ENCODE measurements at places on chromosomes 7 and 10. TPM values are rescaled to one million over a fixed set of nuclear protein-coding genes. Genes with fewer than 3 reads are reported as not detected.

DNA sequence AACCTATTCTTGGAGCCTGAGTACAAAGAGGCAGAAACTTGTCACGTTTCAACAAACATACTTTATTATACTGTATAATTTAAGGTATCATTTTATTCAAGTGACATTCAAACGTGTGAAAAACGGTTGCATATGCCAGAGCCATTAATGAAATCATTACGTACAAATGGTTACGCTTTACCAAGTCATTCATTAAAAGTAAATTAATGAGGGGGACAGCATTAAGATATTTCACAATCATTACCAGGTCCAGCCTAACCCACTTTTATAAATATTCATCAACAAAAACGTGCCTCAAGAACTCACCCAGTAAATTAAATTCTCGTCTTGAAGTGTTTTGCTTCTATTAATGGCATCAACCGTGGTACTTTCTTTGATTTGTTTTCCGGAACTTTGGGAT lies 253.0 kb downstream of the RPS24 start:
- no peaks in the 10 kb centered on the region for H3K36me3 ChIP-seq
- no peaks in the 10 kb centered on the region for H3K27me3 ChIP-seq
- H3K4me3 ChIP-seq: no peak overlapping the region
- no peaks in the 10 kb centered on the region for H3K4me1 ChIP-seq

DNA sequence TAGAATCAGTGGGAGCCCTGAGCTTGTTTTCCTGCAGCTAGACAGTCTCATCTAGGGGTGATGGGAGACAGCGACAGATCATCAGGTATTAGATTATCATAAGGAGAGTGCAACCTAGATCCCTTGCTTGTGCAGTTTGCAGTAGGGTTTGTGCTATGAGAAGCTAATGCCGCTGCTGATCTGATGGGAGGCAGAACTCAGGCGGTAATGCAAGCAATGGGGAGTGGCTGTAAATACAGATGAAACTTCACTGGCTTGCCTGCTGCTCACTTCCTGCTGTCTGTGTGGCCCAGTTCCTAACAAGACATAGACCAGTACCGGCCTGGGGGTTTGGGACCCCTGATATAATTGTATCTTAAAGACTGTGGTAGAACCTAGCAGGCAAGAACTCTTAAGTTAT lies 17.6 kb downstream of the NRBF2 start:
- peaks cover 46% of the 10 kb centered on the region for H3K36me3 ChIP-seq
- no peak overlapping the region for H3K4me3 ChIP-seq
- no peak for DNase-seq
- H3K27me3 ChIP-seq: no peaks in the 10 kb centered on the region
- no peak overlapping the region for H3K27ac ChIP-seq

- no peak overlapping the region for H3K4me3 ChIP-seq
- H3K36me3 ChIP-seq: no peaks in the 10 kb centered on the region
- no peaks in the 10 kb centered on the region for H3K27me3 ChIP-seq
- no peak overlapping the region for H3K27ac ChIP-seq
Observed at GRCh38 chr10:49230004-49230403, 41.8 kb upstream of the TMEM273 start.

DNA sequence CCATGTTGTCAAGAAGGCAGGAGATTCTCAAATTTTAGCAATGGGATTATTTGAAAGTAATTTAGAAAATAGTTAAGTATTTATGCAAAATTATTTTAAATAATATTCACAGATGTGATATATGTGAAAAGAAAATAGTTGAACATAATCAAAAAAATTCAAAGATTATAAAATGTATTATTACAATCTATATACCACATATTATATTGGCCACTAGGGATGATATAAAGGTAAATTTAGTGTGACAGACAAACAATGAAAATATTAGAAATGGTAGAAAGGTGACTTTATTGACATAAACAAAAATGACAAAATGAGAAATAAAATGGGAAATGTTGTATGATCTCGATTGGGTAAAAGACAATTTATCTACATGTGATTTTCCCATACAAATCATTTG lies 385.5 kb downstream of the PCDH15 start:
- H3K27ac ChIP-seq: no peak overlapping the region
- no peak overlapping the region for H3K4me3 ChIP-seq
- no peaks in the 10 kb centered on the region for H3K4me1 ChIP-seq
- no peaks in the 10 kb centered on the region for H3K36me3 ChIP-seq

DNA sequence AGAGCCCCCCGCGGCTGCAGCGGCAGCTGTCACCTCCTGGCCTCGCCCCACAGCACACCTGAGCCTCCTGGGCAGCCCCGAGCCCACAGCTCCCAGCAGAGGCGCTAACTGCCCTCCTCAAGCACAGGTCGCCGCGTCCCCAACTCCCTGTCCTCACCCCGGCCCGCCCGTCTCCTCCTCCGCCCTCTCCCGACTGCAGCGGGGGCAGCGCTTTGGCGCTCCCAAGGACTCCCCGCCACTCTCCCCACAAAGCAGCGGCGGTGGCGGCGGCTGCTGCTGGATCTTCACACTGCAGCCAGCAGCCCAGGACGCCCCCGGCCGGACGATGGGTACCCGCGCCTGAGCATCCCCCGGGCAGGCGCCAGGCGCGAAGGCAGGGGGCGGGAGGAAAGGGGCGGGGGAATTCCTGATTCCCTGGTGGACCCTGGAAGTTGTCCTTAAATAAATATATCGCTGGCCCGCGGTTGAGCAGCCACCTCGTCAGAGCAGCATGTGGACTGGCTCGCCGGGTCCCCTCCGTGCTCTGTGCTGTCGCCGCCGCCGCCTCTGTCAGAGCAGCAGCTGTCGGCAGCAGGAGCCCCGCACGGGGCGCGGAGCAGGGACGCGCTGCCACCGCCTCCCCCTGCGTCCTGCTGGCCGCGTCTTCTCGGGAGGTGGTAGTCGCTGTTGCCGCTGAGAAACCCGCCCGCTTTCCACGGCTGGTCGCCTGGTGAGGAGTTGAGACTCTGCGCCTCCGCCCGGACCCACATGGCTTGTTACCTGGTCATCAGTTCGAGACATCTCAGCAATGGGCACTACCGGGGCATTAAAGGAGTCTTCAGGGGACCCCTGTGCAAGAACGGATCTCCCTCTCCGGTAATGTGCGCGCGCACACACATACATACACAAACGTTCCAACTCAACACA lies at the start of gene ZNF804B:
TSS of gene ZNF804B (plus strand) at position 471 of the 906 bp plus-strand sequence. CDS start at position 748, 277 bp downstream.
- no peaks in the 10 kb centered on the region for H3K36me3 ChIP-seq
- no peak within 1 kb of the TSS for H3K27ac ChIP-seq
- peaks cover 69% of the 10 kb centered on the region for H3K27me3 ChIP-seq
- no peak for DNase-seq
- no peak within 1 kb of the TSS for H3K4me3 ChIP-seq

DNA sequence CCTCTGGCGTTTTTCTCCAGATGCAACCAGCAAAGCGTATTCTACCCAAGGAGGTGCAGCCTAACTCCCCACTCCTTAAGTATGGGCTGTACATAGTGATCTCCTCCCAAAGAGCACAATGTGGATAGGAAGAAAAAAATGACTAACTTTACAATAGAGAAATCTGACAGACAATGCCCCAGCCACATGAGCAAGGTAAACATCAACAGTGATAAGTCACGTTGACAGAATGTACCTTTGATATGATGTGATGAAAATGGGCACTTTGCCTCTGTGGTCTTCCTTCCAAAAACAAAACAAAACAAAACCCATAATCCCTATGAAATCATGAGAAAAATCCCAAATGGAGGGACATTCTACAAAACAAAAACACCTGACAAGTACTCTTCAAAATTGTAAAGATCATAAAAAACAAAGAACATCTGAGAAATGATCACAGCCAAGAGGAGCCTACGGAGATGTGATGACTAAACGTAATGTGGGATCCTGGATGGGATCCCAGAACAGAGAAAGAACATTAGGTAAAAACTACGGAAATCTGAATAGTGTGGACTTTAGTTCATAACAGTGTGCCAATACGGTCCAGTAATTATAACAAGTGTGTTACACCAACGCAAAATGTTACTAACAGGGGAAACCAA lies 50.6 kb downstream of the ABLIM1 start:
- H3K4me1 ChIP-seq: no peaks in the 10 kb centered on the region
- no peak for DNase-seq
- no peak overlapping the region for H3K27ac ChIP-seq
- no peaks in the 10 kb centered on the region for H3K27me3 ChIP-seq

- no peaks in the 10 kb centered on the region for H3K27me3 ChIP-seq
- no peak overlapping the region for H3K4me3 ChIP-seq
- H3K27ac ChIP-seq: no peak overlapping the region
- H3K4me1 ChIP-seq: no peaks in the 10 kb centered on the region
- no peaks in the 10 kb centered on the region for H3K36me3 ChIP-seq
Observed at GRCh38 chr7:13262929-13263530, 575.6 kb downstream of the ARL4A start.

GRCh38 chr10:43576062-43576461 lies 1.6 kb upstream of the ZNF239 start:
- no peaks in the 10 kb centered on the region for H3K27me3 ChIP-seq
- H3K4me1 ChIP-seq: peaks cover 12% of the 10 kb centered on the region
- H3K4me3 ChIP-seq: no peak overlapping the region
- no peak overlapping the region for H3K27ac ChIP-seq
- H3K36me3 ChIP-seq: no peaks in the 10 kb centered on the region

- no peaks in the 10 kb centered on the region for H3K4me1 ChIP-seq
- H3K36me3 ChIP-seq: no peaks in the 10 kb centered on the region
- no peak for DNase-seq
- H3K27me3 ChIP-seq: peaks cover 3% of the 10 kb centered on the region
- no peak overlapping the region for H3K27ac ChIP-seq
Observed at GRCh38 chr10:123787566-123787965, 104.0 kb downstream of the CPXM2 start.

- H3K4me3 ChIP-seq: no peak overlapping the region
- peaks cover 14% of the 10 kb centered on the region for H3K4me1 ChIP-seq
Observed at GRCh38 chr7:1669064-1669951, 769 bp upstream of the ELFN1 start.

DNA sequence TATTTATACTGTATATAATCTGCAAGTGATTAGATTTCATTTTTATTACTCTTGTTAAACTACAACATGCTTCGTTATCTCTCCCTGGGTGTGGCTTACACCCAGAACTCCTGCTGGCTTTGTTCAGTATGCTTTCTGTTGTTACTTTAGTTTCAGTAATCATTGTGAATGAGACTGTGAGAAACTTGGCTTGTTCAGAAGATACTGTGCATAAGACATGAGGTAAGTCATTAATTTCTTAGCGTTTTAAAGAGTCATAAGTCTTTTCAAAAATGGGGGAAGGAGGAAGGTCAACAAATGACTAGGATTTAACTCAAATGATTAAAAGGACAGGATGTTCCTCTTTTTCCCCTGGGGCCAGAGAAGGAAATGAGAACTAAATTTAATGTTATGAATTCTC lies 11.6 kb upstream of the ADD3 start:
- H3K27me3 ChIP-seq: no peaks in the 10 kb centered on the region
- DNase-seq: peak; percentile 47
- no peak overlapping the region for H3K27ac ChIP-seq
- peaks cover 22% of the 10 kb centered on the region for H3K4me1 ChIP-seq
- H3K36me3 ChIP-seq: no peaks in the 10 kb centered on the region

GRCh38 chr7:45596665-45597095 lies 22.5 kb downstream of the ADCY1 start:
- no peaks in the 10 kb centered on the region for H3K36me3 ChIP-seq
- no peaks in the 10 kb centered on the region for H3K4me1 ChIP-seq
- no peak overlapping the region for H3K4me3 ChIP-seq
- DNase-seq: no peak
- H3K27ac ChIP-seq: no peak overlapping the region

DNA sequence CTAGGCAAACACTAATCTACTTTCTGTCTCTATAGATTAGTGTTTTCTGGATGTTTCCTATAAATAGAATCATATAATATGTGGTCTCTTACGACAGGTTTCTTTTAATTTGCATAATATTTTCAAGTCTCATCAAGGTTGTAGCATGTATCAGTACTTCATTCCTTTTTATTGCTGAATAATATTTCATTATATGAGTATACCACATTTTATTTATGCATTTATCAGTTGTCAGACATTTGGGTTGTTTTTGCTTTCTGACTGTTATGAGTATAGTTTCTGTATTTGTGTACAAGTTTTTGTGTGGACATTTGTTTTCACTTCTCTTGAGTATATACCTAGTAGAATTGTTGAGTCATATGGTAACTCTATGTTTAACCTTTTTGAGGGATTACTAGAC lies 48.2 kb downstream of the SHOC2 start:
- H3K27ac ChIP-seq: no peak overlapping the region
- H3K27me3 ChIP-seq: no peaks in the 10 kb centered on the region
- H3K36me3 ChIP-seq: peaks cover 5% of the 10 kb centered on the region
- H3K4me1 ChIP-seq: no peaks in the 10 kb centered on the region
- no peak overlapping the region for H3K4me3 ChIP-seq
- DNase-seq: no peak

DNA sequence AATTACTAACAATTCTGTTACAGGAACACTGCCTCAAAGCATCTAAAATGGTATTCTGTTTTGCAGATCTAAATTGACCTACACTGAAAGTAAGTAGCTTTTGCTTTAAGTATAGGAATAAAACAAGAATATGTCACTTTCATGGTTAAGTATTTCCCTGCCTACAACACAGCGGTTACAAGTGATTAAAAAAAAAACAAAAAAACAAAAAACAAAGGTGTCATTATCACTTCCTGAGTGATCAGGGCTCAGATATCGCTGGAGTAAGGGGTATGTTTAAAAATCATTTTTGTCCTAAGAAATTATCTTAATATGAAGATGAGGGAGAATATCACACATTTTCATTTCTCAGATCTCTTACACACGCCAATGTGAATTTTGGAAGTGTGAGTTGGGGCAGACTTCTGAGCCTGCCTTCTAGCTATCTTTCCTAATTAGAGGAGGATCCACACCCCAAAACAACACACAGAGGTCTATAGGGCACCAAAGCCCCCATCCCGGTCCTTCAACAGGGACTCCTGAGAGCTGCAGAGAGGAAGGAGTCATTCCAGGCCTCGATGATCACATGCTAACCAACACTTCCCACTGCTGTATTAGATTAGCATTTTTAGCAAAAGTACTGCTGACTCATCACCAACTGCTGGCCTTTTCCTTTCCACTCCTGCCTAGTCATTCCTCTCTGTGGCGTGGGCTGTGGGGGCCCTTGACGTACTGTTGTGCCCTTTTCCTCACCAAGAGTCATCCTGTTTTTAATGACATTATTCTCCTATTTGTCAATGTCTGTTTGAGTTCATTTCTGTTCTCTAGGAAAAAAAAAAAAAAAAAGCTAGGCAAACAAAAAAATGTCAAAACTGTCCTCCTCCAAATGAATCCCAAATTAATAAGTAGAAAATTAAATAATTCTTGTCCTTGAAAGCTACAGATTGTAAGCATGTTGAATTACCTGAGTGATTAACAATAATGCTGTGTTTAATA lies 31.2 kb downstream of the PRTFDC1 start:
- no peak overlapping the region for H3K4me3 ChIP-seq
- DNase-seq: peak; percentile 91
- peaks cover 6% of the 10 kb centered on the region for H3K4me1 ChIP-seq
- no peak overlapping the region for H3K27ac ChIP-seq
- H3K36me3 ChIP-seq: no peaks in the 10 kb centered on the region

DNA sequence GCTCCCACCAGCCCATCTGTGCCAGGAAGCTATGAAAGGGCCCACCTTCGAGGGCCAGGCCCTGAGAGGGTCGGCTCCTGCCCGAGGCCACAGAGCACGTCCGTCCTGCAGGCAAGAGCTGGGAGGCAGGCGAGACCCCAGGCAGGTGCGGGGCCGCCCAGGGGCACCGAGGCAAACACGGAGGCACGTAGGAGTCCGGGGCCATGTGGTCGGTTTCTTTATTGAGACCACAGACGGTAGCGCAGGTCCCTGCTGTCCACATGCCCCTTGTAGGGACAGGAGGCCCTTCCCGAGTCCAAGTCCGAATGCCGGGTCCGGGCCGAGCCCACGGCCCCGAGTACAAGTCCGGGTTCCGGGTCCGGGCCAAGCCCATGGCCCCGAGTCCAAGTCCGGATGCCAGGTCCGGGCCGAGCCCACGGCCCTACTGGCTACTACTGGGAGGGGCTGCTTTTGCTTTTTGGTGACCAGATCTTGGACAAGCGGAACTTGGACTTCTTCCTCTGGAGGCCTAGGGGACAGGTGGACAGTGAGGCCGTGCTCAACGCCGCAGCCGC lies 25.0 kb downstream of the MICALL2 start:
- no peaks in the 10 kb centered on the region for H3K27me3 ChIP-seq
- H3K36me3 ChIP-seq: no peaks in the 10 kb centered on the region

HTR7 gene
- polyA plus RNA-seq: 1.1 TPM

ZNF655 gene
- polyA plus RNA-seq: 61.6 TPM

All from CD14-positive monocyte (primary cell).